Activated naive CD8-positive, alpha-beta T cell treated with anti-CD3 and anti-CD28 coated beads, Interleukin-2, amount 50 U/mL, for 24 hours (primary cell): ENCODE measurements at places on chromosomes 7 and 10.

DNA sequence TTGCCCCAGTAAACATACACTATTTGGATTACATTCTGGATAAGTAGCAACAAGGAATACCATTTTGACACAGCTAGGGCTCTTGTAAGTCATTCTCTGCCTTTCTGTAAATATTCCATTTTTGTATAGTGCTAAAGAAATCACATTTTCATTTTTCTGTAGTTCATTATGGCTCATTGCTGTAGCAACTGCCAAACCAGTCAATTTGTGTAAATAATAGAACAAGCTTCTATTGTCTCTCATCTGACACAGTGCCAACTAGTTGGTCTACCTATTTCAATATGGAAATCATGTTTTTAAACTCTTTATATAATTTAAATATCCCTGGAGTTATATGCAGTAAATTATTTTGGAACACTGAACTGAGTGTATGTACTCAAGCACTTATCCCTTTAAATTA lies 193.7 kb downstream of the RELN start:
- DNase-seq = no peak

- no peak for DNase-seq
Observed at GRCh38 chr7:99672573-99672972, 7.2 kb downstream of the CYP3A5 start.

GRCh38 chr7:55104712-55105433 lies 86.1 kb downstream of the EGFR start:
- no peak for DNase-seq

DNA sequence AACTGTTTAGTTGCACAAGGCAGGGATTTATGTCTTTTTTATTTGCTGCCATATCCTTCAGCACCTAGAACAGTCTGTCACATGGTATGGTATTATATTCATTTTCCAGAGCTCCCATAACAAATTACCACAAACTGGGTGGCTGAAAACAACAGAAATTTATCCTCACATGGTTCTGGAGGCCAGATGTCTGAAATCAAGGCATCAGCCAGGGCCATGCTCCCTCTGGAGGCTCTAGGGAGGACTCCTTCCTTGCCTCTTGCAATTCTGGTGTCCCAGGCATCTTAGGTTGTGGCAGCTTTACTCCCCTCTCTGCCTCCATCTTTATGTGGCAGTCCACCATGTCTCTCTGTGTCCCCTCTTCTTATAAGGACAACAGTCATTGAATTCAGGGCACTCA lies 43.1 kb downstream of the MET start:
- no peak for DNase-seq

- no peak for DNase-seq
Observed at GRCh38 chr10:116848944-116849247, 403 bp upstream of the ENO4 start.

- no peak for DNase-seq
Observed at GRCh38 chr7:70484255-70484654, 647.7 kb upstream of the GALNT17 start.

- DNase-seq = no peak
Observed at GRCh38 chr10:34869135-34869836, 54.2 kb upstream of the PARD3 start.
